Occipital lobe (tissue), 3 donors: ENCODE measurements at places on chromosomes 11 and 22.
A peak's percentile ranks its signal among the peaks of the same experiment; 100 is the strongest.

DNA sequence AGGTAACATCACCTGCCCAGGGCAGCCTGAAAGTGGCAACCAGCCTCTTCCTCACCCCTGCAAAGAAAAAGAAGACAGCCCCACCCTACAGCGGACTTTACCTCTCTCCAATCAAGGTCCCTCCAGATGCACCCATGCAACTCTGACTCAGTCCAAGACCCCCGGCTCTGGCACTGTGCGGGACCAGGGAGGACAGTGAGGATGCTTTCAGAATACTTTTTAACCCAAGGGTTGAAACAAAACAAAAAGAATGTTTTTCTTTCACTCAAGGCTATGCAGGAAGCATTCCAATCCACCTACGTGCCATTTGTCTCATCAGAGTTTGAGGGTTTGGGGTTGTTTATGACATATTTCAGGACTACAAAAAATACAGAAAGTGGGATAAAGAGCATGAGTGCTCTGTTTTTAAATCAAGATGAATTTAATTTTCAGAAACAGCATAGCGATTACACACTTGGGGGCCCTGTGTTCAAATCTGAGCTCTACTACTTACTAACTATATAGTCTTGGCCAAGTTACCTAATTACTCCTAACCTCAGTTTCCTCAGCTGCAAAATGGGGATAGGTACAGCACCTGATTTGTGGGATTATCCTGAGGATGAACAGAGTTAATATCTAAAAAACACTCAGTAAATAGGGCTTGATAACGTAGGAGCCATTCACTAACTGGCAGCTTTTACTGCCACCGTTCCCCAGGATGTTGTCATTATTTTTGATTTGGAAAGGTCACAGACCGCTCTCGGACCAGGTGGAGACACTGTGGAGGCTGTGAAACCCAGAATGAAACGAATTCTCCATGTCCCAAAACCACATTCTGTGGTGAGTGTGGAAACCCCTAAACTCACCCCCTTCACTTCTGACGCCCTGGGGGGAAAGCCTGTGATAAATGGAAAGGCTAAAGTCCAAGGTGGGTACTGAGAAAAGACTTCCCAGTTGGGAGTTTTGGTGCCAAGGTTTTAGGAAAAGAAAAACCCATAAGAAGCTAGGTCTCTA, 5.6 kb downstream of the PLAAT3 start:
- DNase-seq, result no peak

- no peak for DNase-seq
Measured at GRCh38 chr11:110345743-110346142, 49.3 kb upstream of the RDX start.

- no peak for DNase-seq
Measured at GRCh38 chr11:18778468-18778867, 13.1 kb downstream of the PTPN5 start.

GRCh38 chr11:131662993-131663392, 292.6 kb downstream of the NTM start:
- no peak for DNase-seq

- no peak for DNase-seq
Measured at GRCh38 chr11:12793506-12793905, 119.3 kb downstream of the TEAD1 start.

DNA sequence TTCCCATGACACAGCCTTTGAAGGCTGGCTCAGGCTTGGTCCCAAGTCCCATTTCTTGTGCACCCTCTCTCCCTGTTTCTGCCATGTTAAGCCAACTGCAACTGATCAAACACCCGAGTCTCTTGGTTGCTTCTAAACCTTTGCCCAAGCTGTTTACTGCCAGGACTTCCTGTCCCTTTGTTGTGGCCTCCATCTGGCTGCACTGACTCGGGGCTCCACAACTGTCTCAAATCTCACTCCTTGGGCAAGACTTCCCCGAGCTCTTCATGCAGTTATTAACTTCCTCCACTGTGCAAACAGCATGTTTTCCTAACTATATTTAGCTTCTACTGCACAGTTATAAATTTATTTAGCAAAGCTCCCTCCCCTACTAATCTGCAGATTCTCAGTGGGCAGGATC, 4.3 kb downstream of the VPREB1 start:
- DNase-seq, result no peak

DNA sequence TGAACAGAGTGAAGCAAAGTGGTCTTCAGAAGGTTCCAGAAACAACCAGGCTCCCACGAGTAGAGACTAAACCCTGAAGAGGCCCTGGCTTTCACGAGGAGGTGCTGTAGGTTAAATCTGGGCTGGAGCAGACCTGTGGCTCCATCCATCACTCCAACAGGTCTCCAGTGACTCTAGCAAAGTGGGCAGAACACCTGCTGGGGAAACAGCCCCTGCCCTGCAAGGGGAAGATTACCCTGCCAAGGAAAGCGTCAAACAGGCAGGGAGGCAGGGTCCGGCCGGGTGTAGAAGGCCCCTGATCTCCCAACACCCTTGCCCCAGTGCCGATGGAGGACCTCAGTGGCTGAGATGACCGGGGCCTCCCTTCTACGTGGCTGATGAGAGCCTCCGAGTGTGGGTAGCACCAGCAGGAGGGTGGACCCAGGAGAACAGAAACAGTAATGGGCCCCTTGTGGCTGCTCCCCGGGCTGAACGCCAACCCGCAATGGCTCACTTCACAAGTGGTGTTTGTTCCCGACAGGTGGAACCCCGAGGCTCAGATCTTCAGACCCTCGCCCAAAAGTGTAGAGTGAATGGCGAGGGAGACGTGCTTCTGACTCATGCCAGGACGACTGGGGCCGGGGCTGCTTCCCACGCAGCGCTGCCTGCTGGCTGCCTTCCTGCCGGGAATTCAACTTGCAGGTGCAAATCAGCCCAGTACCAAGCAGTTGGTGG, 112.0 kb downstream of the SHANK2 start:
- no peak for DNase-seq

GRCh38 chr11:122077459-122077858, 38.6 kb downstream of the BLID start:
- DNase-seq, result no peak

GRCh38 chr22:49765091-49765771, 62.4 kb downstream of the BRD1 start:
- DNase-seq, result no peak

- peak; percentile 75 for DNase-seq
Measured at GRCh38 chr11:78417888-78418583, 416 bp upstream of the GAB2 start.

GRCh38 chr11:82733444-82734119, at the start of gene FAM181B:
Gene FAM181B (minus strand): TSS chr11:82733864. CDS start chr11:82733729, 135 bp downstream.
- peak; percentile 77 for DNase-seq

DNA sequence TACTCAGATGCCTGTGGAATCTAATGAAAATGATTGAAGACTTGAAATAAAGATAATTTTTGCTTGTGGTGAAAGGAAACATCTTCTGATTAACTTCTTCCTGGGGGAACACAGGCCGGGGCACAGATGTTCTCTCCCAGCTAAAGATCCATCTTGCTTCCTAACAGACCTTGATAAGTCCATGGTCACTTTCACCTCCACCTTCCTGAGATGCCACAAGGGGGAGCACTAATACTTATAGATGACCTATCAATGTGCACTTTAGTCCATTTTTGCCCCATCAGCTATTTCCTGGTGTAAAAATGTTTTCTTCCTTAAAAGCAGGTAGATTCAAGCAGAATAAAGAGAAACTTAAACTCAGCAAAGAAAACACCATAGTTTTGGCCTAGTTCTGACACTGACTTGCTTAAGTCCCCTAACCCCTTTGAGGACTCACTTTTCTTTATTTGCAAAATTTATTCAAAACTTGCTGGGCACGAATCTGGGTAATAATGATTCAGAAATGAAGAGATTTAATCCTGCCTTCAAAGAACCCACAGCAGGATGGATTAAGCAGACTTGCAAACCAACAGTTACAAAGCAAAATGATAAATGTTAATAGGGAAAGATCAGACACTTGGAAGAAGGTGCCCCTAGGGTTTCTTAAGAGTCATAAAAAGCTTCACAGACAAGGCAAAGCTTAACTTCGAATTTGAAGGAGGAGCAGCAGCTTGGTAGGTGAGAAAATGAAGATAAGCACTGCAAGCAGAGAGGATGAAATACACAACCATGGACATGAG, 158.7 kb downstream of the RAB38 start:
- no peak for DNase-seq

GRCh38 chr22:48794906-48795305, 1032.8 kb downstream of the BRD1 start:
- DNase-seq, result no peak

DNA sequence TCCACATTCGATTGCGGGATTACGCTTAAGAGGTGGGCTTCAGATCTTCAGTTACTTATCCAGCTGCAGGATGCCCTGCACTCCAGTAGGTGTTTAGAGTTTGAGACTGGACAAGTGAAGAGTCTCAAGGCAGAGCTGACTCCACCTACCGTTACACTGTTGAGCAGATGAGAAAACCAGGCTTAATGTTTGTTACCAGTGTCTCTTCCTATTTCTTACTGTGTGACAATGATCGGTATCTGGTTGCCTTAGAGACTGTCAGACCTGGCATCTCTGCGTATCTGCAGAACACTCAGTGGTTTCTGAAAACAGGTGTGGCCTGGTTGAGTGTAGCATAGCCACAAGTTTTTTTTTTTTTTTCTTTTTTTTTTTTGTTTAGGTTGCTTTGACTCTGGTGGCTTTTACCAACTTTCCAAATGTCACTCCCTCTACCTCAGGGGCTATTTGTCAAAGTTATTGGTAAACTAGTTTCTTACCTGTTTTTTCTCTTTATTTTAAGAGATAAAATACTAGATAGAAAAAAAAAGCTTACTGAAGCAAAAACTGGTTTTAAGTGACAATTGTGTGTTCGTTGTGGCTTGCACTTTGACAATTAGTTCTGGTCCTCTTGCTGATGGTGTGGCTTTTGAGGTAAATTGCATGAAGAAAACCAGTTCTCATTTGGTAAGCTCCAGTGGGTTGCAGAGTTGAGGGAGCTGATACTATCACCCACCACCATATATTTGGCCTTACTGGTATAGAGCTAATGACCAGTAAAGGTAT, 284.8 kb downstream of the ETS1 start:
- no peak for DNase-seq

- no peak for DNase-seq
Measured at GRCh38 chr11:112339566-112339965, 78.9 kb upstream of the PLET1 start.

DNA sequence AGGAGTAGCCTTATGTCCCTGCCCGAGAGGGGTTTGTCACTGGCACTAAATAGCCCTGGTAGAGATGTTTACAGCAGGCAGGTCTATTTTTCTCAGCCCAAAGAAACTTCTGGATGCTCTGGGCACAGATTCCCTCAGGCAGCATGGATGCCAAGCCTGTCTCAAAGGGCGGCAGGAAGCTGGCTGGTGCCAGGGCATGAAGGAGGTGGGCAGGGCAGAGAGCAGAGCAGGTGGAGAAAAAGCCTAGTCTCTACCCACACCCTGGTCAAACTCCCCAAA, 4.1 kb upstream of the GAS2L1 start:
- no peak for DNase-seq

- no peak for DNase-seq
Measured at GRCh38 chr22:32745251-32745995, 56.1 kb upstream of the TIMP3 start.

- DNase-seq, result no peak
Measured at GRCh38 chr22:38984224-38984623, 2.1 kb downstream of the APOBEC3B start.

DNA sequence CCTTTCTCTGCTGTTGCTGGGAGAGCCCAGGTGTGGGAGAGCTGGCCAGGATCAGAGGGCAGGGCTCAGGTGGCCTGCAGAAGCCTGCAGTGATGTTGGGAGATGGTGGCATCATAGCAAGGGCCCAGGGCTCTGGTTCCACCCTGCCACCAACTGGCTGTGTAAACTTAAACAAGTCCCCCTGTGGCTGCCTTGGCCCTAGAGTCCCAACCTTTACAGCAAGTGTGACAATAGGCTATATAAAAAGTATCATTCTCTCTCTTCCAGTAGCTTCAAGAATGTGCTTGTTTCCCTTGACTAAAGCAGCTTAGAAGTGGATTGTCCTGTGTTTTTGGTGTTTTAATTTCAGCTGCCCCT, 201.8 kb upstream of the E2F8 start:
- DNase-seq, result no peak

DNA sequence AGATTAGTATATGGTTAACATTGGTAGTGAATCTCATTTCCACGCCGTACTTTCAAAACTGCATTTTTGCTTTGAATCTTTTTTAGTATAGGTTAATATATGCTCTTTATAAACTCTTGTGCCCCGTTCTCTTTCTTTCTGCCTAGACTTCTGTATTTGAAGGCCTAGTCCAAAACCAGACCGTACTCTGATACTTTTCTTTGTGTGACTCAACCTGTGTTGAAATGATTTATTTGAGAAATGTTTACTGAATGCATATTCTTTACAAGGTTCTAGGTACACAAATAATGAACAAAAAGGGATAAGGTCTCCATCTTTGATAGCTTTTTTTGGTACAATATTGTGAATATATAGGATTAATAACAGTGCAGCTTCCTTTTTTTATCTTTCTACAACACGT, 68.3 kb downstream of the HIPK3 start:
- no peak for DNase-seq

DNA sequence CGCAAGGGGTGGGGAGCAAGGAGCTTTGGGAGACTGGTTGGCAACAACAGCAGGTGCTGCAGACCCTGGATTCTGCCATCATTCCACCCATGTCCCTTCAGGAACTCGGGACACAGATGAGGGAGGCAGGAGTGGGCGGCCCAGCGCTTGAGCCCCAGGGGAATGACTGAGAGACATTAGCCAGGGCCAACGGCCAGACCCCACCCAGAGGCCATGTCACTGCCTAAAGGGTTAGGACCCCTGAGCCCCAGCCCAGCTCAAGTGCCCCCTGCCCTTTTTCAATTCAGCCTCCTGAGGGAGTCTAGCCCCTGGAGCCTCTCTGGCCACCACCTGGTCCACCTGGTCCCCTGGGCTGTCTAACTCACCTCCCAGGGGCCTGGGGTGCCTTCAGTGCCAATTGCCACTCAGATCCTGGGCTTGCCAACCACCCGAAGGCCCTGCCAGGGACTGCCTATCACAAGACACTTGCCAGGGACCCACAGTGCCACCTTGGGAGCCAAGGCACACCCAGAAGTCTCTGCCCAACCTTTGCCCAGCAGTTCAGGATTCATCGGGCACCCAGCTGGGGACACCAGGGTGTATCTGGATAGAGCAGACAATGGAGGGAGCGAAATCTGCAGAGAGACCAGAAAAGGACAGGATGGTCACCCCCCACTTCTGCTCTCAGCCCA, 16.6 kb downstream of the MFNG start:
- no peak for DNase-seq

- no peak for DNase-seq
Measured at GRCh38 chr11:844693-845644, 2.3 kb downstream of the TSPAN4 start.

GRCh38 chr11:45665206-45665932, at the start of gene CHST1:
Gene CHST1 (minus strand): TSS chr11:45665622. CDS start chr11:45650923, 14,699 bp downstream.
- peak; percentile 56 for DNase-seq

- no peak for DNase-seq
Measured at GRCh38 chr11:9177438-9178091, 86.2 kb upstream of the SCUBE2 start.

GRCh38 chr22:36628571-36629065, 74.9 kb downstream of the CACNG2 start:
- no peak for DNase-seq
